ENCODE measurements at places on chromosomes 16 and 17.
A peak's percentile ranks its signal among the peaks of the same experiment; 100 is the strongest.

DNA sequence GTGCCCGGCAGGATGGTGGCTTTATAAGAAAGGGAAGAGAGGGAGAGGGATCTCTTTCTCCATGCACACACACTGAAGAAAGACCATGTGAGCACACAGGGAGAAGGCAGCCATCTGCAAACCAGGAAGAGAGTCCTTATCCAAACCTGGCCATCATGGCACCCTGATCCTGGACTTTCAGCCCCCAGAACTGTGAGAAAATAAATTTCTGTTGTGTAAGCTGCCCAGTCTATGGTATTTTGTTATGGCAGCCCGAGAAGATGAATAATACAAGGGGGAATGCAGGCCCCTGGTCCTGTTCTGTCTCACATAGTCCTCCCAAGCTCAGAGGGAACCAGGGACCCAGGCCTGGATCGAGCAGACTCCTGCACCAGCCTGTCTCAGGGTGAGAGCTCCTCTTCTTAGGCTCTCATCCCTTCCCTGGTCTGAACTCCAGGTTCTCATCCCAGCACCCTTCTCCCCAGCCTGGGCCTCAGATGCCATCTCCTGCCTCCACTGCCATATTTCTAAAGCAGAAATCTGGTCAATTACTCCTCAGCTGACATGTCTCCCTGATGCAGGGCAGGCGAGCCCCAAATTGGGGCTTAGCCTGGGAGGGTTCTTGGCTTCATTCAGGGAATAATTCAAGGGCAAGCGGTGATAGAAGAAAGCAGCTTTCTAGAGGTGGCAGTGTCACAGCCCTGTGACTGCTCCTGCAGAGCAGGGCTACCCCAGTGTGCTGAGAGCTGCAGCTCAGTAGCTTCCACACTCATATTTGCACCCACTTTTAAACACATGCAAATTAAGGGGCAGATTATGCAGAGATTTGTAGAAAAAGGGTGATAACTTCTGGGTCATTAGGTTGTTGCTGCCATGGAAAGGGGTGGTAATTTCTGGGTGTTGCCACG, 28.8 kb downstream of the IGFBP4 start:
- no peak for DNase-seq

- DNase-seq: no peak
These were observed 48.6 kb downstream of the CMIP start for GRCh38 chr16:81492965-81493754.

- DNase-seq: peak; percentile 48
These were observed 1.3 kb downstream of the GNGT2 start for GRCh38 chr17:49209061-49209571.

DNA sequence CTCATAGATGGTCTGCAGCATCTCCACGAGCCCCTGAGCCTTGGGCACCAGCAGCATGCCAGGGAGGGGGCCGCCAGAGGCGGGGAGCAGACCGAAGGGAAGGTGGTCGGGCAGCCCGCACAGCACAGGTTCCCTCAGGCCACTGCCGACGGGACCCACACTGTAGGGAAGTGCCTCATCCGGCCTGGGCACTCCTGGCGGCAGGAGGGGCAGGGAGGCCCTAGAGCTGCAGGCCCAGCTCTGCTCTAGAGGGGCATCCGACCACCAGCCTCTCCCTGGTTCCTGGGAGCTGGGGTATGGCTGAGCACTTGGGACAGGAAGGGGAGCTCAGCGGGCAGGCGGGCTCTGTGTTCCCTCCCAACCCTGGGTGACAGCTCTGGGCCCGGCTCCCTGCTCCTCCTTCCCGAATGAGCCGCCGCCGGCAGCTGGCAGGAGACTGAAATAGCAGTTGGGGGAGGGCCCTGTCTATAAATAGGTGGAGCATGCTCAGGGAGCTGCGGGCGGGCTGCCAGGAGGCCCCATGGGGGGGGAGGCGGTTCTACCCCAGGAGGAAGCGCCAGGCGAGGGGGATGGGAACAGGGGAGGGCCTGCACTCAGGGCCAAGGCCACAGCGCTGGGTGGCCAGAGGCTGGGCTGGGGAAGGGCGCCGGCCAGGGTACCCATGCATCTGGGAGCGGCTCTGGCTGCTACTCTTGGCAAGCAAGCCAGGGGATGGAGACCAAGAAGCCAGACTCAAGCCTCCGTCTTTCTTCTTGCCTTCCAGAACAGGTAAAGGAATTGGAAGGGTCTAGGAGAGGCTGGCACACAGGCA, 12.4 kb downstream of the HDAC5 start:
- peak; percentile 27 for DNase-seq

- DNase-seq: no peak
These were observed 209.0 kb downstream of the NTN1 start for GRCh38 chr17:9230346-9230745.

- no peak for DNase-seq
These were observed 61.1 kb downstream of the SIAH1 start for GRCh38 chr16:48323783-48324775.

DNA sequence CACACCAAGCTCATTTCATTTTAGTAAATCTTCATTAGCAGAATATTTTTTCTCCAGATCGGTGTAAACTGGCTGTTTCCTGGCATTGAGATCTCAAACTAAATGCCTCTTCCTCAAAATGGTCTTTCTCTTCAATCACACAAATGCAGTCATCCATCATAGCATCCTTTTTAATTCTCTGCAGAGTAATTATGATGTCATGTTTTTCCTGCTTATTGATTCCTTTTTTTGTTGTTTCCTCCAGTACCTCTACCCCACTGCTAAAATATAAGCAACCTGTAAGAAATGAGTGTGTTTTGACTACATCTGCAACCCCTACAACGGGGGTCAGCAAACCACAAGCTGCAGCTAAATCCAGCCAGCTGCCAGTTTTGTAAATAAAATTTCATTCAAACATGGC, 65.6 kb upstream of the TOM1L1 start:
- DNase-seq: no peak
